ENCODE measurements at places on chromosomes 1 and 21.

DNA sequence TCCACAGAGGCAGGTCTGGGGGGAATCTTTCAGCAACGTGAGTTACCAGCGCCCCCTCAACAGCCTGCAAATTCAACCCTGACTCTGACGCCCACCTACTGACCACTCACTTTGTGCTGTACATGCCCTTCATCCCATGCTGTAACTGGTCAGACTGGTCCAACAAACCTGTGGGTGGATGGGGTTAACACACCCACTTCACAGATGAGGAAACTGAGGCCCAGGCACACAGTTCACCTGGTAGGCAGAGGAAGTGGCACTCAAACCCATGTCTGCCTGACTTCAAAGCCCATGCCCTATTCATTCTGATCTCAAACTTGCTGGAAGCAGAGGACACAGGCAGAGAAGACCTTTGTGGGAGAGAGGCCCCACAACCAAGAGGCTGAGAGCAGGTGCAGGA is 172.9 kb downstream of the TRABD2B start:
- no peak for DNase-seq

GRCh38 chr1:15381805-15382204 is 27.9 kb upstream of the EFHD2 start:
- DNase-seq, result no peak

- no peak for DNase-seq
Measured at GRCh38 chr1:234881893-234882771, 246.5 kb downstream of the TOMM20 start.

DNA sequence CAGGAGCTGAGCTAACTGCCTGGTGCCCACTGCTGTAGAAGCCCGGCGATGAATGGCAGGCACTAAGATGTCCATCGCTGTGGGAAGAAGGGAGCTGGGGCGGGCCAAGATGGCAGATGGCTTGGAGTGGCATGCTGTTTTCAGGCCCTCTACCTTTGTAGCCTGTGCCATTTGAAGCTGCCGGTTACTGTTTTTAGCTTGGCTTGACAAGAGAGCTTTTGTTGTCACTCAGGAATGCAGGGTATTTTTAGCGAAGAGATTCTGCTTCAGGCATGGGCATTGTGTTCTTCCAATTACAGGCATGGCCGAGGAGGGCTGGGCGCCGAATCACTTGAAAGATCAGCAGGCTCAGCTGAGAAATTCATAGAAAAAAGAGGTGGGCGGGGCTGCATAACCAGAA is 348.7 kb downstream of the RPS6KC1 start:
- no peak for DNase-seq

- no peak for DNase-seq
Measured at GRCh38 chr1:40734882-40735628, 43.6 kb downstream of the NFYC start.

DNA sequence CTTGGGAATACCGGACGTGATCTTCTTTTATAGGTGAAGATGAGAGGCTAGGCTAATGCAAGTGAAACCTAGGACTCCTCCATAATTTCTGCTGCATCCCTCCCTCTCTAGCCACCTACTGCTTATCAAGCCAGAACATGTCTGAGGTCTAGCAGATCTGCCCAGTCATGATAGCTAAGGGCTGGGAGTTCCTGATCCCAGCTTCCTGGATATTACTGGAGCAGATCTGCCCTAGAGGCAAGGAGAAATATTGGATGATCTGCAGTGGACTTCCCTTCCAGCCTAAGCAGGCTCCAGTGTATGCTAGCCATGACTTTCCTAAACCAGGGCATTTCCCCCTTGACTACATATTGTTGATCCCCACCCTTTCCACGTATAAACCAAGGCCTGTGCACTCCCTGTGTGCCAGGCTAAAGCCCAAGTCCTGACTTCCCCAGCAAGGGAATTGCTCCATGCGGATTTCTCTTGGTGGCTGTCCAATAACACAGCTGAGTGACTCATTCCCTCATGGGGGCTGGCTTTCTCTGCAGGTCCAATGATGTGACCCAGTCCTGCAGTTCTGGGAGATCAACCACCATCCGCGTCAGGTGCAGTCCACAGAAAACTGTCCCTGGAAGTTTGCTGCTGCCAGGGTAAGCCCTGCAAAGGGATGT is 15.5 kb upstream of the SARS1 start:
- peak; percentile 80 for DNase-seq

- DNase-seq, result peak; percentile 54
Measured at GRCh38 chr21:44485254-44485793, 30.0 kb downstream of the LRRC3 start.

DNA sequence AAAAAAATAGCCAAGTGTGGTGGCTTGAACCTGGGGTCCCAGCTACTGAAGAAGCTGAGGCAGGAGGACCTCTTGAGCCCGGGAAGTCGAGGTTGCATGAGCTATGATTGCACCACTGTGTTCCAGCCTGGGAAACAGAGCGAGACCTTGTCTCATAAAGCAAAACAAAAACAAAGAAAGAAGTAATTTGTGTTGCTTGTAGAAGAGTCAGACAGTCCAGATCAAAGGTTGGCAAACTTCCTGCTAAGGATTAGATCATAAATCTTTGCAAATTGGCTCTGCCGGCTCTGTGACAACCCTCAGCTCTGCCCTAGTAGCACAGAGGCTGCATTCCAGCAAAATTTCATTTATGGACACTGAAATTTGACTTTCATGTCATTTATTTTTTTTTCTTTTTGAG is 19.0 kb upstream of the MFN2 start:
- DNase-seq, result peak; percentile 47

DNA sequence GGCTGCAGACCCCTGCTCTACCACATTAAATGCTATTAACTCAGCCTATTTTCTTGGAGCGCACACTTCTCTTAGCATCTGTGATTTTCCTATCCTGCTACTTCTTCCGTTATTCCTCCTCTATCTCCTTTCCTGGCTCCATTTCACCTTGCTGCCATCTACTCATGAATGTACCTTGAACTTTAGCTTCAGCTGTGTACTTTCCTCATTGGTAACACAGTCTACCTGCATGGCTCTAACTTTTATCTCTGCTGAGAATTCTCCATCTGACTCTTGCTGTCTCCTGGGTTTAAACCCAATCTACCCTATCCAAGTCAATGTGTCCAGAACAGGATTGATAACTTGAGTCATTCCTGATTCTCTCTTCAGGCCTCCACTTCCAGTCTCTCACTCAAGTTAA is 67.6 kb upstream of the MCOLN3 start:
- DNase-seq, result no peak

- no peak for DNase-seq
Measured at GRCh38 chr1:18444563-18444962, 36.2 kb upstream of the KLHDC7A start.
